Stimulated activated CD4-positive, alpha-beta T cell treated with anti-CD3 and anti-CD28 coated beads, Interleukin-1b, Interleukin-23, amount 100 ng/mL, for 1 hour (primary cell): ENCODE measurements at places on chromosomes 1 and 21.

GRCh38 chr1:173049322-173049633 lies 1.5 kb downstream of the TNFSF18 start:
- no peak for DNase-seq

DNA sequence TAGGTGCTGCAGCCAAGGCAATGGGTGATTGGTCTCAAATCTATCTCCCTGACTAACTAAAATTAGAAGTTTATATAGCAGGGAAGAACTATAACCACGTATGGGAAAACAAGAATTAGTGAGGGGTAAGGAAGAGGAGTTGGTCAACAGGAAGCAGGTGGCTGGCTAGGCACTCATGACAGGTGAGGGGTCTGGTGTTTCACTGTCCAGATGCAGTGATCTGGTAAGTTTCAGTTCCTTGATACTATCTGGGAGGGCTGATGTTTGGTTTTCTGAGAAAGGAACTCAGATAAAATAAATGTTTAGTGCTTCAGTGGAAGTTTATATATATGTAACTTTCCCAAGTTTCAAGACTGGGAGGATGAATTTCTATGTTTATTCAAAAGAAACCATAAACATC lies 11.6 kb upstream of the POU2F1 start:
- DNase-seq, result no peak

GRCh38 chr1:167935216-167936067 lies 1.0 kb upstream of the DCAF6 start:
- no peak for DNase-seq

DNA sequence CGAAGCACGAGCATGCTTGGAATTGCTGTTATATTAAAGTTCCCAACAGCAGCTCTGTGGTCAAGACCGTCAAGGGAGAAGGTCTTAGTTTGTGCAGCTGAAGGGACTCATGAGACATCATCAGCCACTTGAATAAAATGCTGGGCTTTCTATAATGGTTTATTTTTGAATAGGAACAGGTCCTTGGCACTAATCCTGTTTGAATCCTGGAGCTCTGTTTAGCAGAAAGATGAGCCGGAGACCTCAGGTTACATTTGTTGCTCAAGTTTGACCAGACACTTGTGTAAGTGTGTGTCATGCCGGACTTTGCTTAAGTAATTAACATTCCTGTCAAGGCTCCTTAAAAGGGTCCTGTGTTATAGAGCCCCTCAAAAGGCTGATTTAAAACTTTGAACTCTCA lies 186.5 kb downstream of the ROR1 start:
- DNase-seq, result no peak

GRCh38 chr1:161817176-161817730 lies 51.1 kb downstream of the ATF6 start:
- no peak for DNase-seq

GRCh38 chr1:69499203-69499803 lies 68.4 kb upstream of the LRRC7 start:
- DNase-seq, result no peak

DNA sequence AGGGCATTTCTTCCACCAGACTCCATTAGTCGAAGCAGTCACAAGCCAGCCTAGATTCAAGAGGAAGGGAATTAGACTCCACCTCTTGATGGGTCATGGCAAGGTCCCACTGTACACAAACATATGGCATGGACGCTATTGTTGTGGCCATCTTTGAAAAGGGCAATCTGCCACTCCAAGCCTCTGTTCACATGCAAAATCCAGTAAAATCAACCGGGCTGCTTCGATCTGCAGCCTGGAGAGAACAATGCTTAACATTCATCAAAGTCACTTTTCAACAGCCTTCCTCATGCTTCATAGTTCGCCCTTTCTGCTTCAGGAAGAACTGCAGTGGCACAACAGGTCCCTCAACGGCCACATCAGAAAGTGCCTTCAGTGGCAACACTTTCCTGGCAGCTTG lies 28.0 kb upstream of the GJB5 start:
- no peak for DNase-seq

- no peak for DNase-seq
Measured at GRCh38 chr1:178513278-178513983, 522 bp downstream of the TEX35 start.

GRCh38 chr1:4087530-4088420 lies 187.7 kb upstream of the C1orf174 start:
- DNase-seq, result no peak

DNA sequence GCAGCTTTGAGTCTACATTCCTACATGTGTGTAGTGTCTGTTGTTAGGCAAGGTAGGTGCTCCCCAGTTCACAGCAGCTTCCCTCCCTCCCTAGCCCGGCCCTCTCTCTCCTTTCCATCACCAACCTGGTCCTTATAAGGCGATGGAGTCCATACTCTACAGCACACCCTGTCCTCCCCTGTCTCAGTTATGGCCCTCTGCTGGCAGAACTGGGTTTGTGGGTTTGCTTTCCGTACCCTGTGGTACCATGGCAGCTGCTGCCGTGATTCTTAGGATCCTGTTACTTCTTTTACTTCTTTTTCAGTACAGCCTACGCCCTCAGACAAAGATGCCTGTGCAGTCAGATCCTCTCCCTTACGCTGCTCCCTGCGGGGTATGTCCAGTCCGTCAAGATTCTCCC lies 31.7 kb downstream of the AK5 start:
- DNase-seq, result no peak

DNA sequence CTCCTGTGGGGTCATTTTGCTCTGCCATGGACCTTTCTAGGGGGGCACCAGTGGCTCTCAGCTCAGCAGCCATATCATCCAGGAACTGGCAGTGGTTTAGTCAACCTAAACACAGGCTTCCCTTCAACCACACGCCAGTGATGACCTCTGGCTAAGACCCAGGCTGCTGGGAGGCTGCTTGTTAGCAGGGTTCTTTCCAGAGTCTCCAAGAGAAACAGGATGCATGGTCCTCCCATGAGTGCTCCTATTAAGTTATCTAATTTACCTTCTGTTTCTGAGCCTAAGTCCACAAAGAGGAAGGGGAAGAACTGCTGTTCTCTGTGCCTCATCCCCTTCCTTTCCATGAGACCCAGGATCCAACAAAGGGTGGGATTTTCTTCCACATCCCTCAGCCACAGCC lies 137.3 kb upstream of the PLXNA2 start:
- no peak for DNase-seq

GRCh38 chr1:21605964-21606705 lies 63.0 kb downstream of the RAP1GAP start:
- DNase-seq, result no peak

- no peak for DNase-seq
Measured at GRCh38 chr1:60421965-60422364, 348.4 kb upstream of the C1orf87 start.

- no peak for DNase-seq
Measured at GRCh38 chr21:46325073-46325912, 1.3 kb downstream of the PCNT start.

DNA sequence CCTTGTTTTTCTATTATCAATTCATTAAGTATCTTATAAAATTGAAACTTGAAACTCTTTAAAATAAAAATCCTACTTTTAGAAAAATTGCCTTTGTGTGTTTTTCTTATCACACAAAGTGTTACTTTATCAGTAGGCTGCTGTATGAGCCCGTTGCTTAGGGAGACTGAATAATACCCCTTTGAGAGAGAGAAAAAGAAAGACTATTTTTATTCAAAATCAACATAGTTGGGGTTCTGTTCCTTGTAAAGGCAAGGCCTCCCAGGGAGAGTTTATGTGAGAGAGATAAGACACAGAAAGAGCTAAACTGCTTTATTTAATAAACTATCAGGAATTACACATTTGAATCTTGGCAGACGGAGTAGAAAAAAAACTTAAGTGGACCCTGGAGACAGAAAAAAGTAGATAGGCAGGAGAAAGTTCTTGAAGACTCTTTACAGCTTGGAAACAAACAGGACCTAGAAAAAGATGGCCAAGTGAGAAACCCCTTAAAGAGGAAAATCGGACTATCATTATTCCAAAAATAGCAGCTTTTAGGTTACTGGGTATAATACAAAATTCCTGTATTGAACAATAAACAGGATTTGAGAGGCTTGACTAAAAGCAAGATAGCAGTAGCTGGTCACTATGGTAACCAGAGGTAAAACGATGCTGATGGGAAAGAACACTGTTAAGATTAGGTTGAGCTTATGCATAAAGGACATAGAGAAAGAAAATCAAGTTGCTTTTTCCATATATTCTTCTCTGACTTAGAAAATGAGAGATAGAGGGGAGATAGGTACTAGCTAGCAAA lies 170.9 kb downstream of the LRRC7 start:
- no peak for DNase-seq

GRCh38 chr1:156075162-156075561 lies 7.1 kb downstream of the MEX3A start:
- DNase-seq, result no peak

DNA sequence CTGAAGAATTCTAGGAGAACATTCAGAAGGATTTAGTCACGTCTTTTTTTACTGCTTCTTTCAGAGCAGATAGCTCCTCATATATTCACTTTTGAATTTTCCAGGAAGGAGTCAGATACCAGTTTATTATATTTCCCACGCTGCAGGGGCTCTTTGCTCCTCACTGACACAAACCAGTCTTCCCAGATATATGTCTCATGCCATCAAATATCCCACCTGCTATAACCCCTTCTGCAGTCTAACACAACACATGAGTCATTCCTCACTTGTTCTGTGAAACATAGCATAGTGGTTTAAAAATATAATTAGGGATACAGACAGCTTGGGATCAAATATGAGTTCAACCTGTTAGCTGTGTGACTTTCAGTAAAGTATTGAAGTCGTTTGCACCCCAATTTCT lies 251.7 kb upstream of the DPYD start:
- no peak for DNase-seq

GRCh38 chr1:67953301-67953700 lies 97.1 kb downstream of the DIRAS3 start:
- no peak for DNase-seq

DNA sequence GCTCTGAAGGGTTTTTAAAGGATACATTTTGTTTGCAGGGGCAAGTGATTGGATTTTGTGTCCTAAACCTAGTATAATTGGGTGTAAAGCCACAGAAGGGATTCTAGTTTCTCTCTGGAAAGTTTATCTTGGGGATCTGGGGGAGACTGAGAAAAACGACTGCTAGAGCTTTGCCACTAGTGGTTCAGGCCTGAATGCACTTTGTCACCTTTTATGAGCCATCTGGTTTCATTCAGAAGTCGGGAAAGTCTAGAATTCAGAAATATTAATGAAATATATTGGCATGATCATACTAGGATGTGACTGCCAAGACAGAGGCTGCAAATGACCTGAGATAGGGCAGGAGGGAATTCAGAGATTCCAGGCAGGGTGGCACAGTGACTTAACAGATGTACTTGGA lies 111.5 kb upstream of the KCNK2 start:
- no peak for DNase-seq

DNA sequence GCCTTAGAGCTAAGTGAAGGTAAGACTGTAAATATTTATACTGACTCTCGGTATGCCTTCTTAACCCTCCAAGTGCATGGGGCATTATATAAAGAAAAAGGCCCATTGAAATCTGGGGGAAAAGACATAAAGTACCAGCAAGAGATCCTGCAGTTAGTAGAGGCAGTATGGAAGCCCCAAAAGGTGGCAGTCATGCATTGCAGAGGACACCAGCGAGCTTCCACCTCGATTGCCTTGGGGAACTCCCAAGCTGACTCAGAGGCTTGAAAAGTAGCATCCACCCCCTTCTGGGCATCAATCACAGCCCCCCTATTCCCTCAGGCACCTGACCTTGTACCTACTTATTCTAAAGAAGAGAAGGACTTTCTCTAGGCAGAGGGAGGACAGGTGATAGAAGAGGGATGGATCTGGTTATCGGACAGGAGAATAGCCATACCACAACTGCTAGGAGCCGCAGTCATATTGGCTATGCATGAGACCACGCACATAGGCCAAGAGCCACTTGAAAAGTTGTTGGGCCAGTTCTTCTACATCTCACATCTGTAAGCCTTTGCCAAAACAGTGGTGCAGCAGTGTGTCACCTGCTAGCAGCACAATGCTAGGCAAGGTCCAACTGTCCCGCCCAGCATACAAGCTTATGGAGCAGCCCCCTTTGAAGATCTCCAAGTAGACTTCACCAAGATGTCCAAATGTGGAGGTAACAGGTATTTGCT lies 19.4 kb downstream of the PLA2G2F start:
- no peak for DNase-seq

DNA sequence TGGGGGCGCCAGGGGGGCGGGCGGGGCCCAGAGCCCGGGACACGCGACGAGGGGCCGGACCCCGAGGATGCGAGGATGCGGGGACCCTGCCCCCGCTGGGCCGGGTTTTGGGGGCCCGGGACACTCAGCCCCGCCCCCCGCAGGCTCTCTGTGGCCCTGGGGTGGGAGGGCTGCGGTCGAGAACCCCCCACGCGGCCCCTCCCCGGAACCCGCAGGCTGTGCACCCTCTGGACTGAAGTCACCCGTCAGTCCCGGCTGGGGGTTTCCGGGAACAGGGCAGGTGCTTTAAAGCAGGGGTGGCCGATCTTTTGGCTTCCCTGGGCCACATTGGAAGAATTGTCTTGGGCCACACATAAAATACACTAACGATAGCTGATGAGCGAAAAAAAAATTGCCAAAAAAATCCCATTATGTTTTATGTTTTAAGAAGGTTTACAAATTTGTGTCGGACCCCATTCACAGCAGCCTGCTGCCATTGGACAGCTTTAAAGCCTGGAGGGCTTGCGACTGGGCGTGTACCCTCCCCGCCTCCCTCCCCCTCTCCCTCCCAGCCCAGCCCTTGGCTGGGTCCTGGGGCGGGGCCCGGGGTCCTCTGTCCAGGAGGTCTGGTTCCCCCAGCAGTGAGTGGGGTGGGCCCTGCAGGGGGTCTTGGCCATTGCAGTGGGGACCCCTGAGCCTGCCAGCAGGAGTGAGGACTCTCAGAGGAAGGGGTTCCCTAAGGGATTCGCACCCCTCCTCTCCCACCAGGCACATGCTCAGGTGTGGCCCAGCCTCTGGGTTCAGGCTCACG lies 21.6 kb upstream of the C1orf159 start:
- DNase-seq, result peak; percentile 55

GRCh38 chr1:4668743-4669700 lies 14.6 kb downstream of the AJAP1 start:
- DNase-seq, result no peak

DNA sequence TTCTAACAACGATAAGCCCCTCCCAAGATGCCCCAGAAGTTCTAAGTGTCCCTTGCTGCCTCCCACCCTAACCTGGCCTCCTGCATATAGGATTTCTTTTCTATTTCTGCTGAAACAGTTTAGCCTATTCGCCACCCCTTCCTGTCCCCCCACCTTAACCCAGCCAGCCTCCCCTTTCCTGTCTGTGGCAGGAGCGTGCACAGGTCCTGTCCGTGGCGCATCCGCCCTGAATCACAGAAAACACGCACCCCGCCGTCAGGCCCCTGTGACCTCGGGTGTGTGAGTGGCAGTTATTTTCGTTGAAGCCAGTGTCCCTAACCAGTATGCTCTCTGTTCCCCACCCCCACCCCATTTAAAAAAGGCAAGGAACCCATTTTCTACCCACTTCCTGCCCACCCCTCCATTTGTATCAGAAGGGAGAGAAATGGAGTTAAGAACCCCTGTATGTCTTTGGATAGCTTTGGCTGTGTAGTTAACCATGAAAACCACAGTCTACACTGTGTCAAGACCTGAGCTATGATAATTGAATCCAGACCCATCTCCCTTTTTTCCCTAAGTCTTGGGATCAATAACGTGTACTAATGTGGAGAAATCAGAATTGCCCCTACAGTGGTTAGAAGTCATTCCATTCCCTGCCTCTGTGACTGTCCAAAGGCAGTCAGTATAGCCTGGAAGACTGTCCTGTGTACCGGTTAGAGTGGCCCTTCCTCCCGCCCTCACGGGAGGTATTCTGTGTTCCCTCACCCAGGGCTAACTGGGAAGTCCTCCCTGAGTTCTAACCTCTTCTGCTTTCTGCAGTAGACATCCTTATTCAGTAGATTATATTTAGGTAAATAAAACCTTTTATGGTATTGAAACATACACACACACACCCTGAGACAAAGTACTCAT lies 1.8 kb downstream of the PLEKHO1 start:
- DNase-seq, result no peak

- DNase-seq, result no peak
Measured at GRCh38 chr1:70239940-70240339, 18.8 kb downstream of the SRSF11 start.
